WTC11 (cell line): ENCODE measurements at places on chromosomes 5 and 9. TPM values are rescaled to one million over a fixed set of nuclear protein-coding genes. Genes with fewer than 3 reads are reported as not detected.

The IFNA1 gene
- not detected in 3 replicates for total RNA-seq

DNA sequence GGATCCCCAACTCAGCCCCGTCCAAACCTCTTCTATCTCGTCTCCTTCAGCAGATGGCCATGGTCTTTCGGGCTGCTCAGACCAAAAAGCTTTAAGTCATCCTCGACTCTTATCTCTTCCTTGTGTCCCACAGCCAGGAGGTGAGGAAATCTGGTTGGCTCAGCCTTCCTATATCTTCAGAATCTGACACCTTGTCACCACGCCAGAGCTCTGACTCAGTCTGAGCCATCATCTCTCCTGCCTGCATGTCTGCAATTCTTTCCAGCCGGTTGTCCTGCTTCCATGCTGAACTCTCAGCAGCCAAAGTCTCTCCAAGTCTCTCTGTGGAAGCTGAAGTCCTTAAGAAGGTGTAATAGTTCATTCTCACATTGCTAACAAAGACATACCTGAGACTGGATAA, 419.3 kb upstream of the ADAMTS16 start:
- DNase-seq: no peak

DNA sequence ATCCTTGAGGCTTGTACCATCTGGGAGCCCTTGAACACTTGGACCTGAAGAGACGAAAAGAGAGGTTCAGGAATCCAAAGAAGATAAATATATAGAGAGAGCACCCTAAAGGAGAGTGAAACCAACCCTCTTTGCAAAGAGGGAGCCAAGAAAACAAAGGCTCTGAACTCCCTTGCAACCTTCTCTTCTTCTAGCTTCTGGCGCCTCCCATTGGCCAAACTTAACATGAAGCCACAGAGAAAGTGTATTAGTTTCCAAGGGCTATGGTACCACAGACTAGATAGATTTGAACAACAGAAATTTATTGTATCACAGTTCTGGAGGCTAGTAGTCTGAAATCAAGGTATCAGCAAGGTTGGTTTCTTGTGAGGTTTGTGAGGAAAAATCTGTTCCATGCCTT, 175.1 kb downstream of the HCN1 start:
- peak; percentile 72 for DNase-seq

GRCh38 chr9:80062567-80062966, 490.8 kb downstream of the TLE4 start:
- no peak for DNase-seq

GRCh38 chr5:64509828-64510227, 4.0 kb downstream of the RGS7BP start:
- DNase-seq: no peak
